ENCODE measurements at places on chromosomes 16 and 17.

- DNase-seq: no peak
Observed at GRCh38 chr16:28293601-28293960, 1.3 kb downstream of the SBK1 start.

- no peak for DNase-seq
Observed at GRCh38 chr17:81371910-81372760, 23.1 kb upstream of the BAHCC1 start.

- peak; percentile 79 for DNase-seq
Observed at GRCh38 chr17:39209317-39210092, 9.4 kb downstream of the RPL19 start.

DNA sequence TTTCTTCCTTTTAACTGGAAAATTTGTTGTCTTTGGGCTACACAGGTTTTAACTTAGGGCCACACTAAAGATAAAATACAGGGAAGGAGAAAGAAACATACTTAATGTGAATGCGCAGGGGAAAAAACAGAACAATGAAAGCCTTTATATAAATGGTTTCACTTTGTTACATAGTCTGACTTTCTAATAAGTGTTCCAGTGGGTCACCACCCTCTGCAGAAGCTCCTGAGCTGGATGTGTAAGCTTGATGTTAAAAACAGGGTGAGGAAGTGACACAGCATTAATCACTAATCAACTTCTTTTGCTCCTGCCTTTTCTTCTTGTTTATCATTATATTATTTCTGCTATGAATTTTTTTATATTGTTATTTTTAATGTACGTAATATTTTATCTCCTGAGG lies 445.6 kb upstream of the CA10 start:
- no peak for DNase-seq

- no peak for DNase-seq
Observed at GRCh38 chr17:33970279-33970678, 284.8 kb upstream of the CCL2 start.

Measured in fibroblast of skin of back (primary cell).